PC-3 (cell line): ENCODE measurements at places on chromosomes 16 and 17.

GRCh38 chr17:72193391-72194106, 72.7 kb downstream of the SOX9 start:
- DNase-seq = no peak

GRCh38 chr16:30958175-30959079, 873 bp downstream of the SETD1A start:
- peak; percentile 29 for DNase-seq

GRCh38 chr16:2455081-2455845, 4.6 kb upstream of the TEDC2 start:
- no peak for DNase-seq

GRCh38 chr17:15238057-15238456, 27.1 kb downstream of the PMP22 start:
- no peak for DNase-seq
